ENCODE measurements at places on chromosomes 16 and 17.

- no peak for DNase-seq
Observed at GRCh38 chr16:88334778-88335720, 47.7 kb upstream of the ZNF469 start.

GRCh38 chr16:27106305-27106704 is 39.6 kb downstream of the C16orf82 start:
- DNase-seq, result no peak

- no peak for DNase-seq
Observed at GRCh38 chr16:86955136-86955855, 361.9 kb downstream of the C16orf95 start.

- DNase-seq, result no peak
Observed at GRCh38 chr16:66292241-66292935, 74.1 kb upstream of the CDH5 start.

GRCh38 chr16:7027401-7027800 is 305.2 kb upstream of the RBFOX1 start:
- DNase-seq, result no peak

- DNase-seq, result no peak
Observed at GRCh38 chr16:78988361-78988969, 612.1 kb downstream of the MAF start.

GRCh38 chr16:82776470-82777146 is 149.8 kb downstream of the CDH13 start:
- DNase-seq, result no peak

DNA sequence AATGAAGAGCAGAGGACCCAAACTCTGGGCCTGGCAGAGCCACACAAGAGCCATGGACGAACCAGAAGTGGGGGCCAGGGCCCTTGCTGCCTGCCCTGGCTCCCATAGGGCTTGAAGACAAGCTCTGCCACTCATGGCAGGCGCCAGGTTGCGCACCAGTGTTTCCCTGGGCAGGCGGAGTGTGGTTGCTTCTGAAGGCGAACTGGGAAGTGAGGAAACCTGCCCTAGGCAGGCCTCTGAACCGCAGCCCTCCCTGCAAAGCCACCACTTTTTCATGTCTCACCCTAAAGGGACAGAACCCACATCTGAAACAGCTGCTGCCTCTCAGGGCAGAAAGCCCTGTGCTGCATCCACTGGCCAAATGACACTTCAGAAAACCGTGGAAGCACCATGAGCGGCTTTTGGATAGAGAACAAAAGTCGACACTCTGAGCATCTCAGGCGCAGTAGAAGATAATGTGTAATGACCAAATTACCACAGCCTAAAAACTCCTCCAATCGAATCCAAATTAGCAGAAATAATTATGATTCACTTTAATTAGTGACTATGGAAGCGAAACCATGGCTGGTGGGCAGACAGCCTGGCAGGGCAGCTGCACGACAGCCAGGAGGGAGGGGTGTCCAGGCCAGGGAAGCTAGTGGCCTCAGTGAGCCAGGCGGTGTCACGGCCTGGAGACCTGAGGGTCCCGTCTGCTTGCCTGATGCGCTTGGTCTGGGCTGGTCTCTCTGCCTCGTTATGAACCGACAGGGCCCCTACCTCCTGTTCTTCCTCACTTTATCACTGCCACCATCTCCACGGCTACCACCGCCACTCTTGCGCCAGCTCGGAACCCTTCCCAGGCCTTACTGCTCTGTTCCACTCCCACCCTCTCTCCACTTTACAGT is 59.1 kb downstream of the PRMT7 start:
- peak; percentile 24 for DNase-seq

GRCh38 chr16:77277571-77277970 is 78.4 kb downstream of the SYCE1L start:
- DNase-seq, result no peak

- DNase-seq, result no peak
Observed at GRCh38 chr16:78211946-78212345, 112.5 kb downstream of the WWOX start.

- no peak for DNase-seq
Observed at GRCh38 chr16:66325717-66326376, 40.6 kb upstream of the CDH5 start.

- no peak for DNase-seq
Observed at GRCh38 chr16:80996688-80997138, 10.0 kb downstream of the CMC2 start.

DNA sequence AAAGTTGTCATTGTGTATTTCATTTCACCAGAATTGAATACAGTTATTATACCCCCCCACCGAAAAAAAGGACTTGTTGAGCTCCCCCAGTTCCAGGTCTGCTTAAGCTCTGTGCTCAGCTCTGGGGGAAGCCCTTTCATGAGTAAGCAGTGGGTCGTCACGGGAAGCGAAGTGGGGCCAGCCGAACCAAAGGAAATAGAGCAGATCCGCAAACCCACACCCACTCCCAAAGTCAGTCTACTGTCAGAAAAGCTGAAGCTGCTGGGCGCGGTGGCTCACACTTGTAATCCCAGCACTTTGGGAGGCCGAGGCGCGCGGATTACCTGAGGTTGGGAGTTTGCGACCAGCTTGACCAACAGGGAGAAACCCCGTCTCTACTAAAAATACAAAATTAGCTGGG is 50.1 kb downstream of the PECAM1 start:
- DNase-seq, result no peak

DNA sequence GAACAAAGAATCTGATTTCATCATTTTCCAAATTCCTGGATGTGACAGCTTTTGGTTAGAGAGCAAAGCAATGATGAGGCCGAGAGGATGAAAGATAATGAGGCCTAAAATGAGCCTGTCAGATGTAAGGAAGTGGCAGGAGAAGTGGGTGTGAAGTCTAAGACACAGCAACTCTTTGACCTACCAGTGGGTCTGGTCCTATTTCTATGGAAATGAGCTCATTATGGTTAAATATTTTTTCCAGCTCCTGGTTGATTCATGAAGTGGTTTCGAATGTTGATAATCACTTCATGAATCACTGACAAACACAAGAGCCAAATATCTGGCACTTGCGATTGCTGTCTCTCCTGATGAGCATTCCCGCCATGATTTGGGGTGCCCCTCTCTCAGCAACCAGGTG is 273.3 kb upstream of the CDH5 start:
- no peak for DNase-seq

- DNase-seq, result no peak
Observed at GRCh38 chr17:48484256-48484655, 46.6 kb downstream of the HOXB1 start.

DNA sequence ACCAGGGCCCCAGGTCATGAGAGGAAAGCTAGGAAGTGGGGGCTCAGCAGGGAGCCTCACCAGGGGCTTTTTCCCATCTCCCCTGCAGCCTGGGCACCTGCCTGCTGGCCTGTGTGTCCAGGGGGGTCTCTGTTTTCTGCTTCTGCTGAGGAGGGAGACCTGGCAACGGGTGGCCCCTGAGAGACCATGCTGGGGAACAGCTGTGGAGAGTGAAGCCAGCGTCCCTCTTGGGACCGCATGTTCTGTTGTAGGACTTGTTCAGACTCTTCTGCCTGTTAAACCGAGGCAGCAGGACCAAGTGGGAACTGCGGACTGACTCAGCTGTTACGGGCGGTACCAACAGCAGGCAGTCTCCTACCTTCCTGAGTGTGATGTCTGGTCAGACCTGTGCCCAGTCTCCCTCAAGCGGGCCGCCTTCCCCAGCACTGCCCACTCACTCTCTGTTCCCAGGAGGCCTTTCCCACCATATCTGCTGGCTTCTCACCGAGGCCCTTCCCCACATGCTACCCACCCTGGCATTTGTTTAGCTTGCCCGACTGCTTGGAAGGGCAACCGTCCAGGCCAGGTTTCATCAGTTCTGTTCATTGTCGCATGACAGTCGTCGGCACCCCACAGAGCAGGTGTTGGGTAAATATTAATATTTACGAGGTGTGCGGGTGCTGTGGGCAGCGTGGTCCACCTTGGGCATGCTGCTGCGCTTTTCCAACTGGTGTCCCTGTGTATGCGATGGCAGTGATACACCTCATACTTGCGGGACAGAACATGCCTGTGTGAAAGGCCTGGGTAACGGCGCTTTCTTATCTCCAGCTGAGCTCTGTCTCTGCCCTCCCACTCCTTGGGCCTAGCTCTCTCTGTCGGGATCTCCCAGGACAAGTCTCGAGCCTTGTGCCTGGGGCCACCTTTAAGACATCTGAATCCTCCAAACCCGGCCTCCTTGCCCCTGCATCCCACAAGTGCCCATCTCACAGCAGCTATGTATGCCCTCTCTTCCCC is 69.4 kb downstream of the MPRIP start:
- DNase-seq, result no peak

GRCh38 chr16:26149364-26150190 is 457.8 kb downstream of the HS3ST4 start:
- DNase-seq, result no peak

DNA sequence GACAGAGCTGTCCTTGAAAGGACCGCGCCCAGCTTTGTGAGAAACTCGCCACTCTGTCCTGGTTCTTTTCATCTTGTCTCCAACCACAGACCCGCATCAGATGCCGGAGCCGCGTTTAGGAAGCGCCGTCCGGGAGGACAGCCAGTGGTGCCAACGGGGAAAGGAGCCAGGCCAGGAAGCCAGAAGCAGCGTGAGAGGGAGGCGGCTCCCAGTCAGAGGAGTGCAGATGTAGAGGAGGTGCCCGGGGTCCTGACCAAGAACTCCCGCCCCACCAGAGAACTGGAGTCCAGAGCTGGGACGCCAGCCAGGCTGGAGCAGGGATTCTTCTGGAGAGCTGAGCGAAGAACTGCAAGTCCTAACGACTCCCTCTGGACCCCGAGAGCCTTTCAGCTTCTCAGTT is 49.3 kb upstream of the TNRC6C start:
- no peak for DNase-seq

- DNase-seq, result no peak
Observed at GRCh38 chr17:69142175-69142802, 594 bp upstream of the ABCA6 start.

DNA sequence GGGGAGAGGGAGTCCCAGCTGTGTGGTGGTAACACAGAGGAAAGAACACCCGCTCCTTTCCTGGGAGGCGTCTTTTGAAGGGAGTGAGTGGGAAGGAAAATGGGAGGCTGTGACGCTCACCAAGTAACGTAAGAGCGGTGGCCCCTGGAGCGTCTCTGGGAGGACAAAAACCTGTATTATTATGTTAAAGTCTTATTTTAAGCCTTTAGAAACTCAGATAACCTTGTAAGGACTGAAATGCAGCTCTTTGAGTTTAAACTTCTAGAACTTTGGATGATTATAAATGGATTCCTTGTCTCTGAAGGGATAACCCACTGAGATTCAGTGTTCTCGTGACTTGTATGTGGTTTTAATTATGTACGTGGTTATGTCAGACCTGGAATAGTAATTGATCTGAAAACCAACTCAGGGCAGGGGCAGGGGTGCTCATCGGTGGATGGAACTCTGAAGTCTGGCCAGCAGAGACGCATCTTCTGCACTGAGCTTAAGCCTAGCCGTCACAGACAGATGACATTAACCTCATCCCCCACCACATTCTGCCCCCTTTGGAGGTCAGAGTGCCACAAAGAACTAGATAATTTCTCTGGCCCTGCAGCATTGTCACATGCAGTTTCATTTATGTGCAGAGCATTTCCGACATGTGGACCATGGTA is 41.8 kb upstream of the SLC12A3 start:
- no peak for DNase-seq

GRCh38 chr16:28100810-28101532 is 37.5 kb upstream of the GSG1L start:
- DNase-seq, result no peak

- no peak for DNase-seq
Observed at GRCh38 chr16:14957576-14958322, 17.1 kb upstream of the PDXDC1 start.

GRCh38 chr17:56826611-56827414 is 6.9 kb downstream of the C17orf67 start:
- DNase-seq, result no peak

DNA sequence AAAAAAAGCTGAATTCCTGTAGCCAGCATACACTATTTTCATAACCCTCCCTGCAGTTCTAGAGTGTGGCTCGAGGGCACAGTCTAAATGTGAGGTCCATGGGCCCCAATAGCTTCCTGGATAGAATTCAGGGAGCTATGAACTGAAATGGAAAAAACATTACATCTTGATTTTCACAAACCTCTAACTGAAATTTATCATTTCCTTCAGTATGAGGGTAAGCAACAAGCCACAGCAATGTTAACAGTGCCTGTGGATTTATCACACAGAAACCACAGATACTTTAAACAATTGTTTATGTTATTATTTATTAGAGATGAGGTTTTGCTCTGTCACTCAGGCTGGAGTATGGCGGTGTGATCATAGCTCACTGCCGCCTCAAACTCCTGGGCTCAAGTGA is 18.2 kb downstream of the TMEM92 start:
- no peak for DNase-seq

Measured in CD4-positive, alpha-beta memory T cell (primary cell).